ENCODE measurements at places on chromosomes 1 and 21. TPM values are rescaled to one million over a fixed set of nuclear protein-coding genes. Genes with fewer than 3 reads are reported as not detected.

DNA sequence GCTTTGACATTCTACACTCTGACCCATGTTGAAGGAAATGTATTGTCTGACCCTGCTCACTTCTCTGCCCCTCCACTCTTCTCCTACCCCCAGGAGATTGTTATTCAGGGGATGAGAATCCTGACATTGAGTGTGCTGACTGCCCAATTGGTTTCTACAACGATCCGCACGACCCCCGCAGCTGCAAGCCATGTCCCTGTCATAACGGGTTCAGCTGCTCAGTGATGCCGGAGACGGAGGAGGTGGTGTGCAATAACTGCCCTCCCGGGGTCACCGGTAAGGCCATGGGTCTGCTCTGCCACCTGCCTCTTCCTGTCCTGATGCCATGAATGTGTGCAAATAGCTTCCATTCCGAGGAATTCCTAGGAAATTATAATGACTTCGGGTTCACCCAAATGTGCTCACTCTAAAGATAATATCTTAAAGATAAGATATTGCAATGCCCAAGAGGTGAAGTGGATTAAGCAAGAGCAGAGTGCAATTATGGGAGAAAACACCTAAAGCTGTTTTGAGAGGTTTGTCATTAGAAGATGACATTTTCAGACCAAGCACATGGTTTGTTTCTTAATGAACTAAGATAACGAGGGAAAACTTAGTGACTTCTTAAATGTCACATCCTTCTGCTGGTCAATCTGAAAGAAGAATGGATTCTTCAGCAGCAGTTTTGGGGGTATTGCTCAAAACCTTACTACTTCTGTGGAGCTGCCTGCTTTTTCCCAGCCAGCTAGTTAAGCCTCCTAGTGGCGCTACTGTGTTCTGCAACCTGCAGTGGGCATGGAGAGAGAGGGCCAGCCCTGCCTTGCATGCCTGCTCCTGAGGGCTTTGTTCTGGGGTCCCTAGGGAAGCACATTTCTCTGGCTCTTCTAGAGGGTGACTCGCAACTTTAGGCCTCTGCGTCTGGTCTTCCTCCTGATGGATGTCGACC lies 41.6 kb downstream of the LAMC2 start:
- DNase-seq, result no peak

GRCh38 chr21:26055010-26055409 lies 115.6 kb downstream of the APP start:
- no peak for DNase-seq

DNA sequence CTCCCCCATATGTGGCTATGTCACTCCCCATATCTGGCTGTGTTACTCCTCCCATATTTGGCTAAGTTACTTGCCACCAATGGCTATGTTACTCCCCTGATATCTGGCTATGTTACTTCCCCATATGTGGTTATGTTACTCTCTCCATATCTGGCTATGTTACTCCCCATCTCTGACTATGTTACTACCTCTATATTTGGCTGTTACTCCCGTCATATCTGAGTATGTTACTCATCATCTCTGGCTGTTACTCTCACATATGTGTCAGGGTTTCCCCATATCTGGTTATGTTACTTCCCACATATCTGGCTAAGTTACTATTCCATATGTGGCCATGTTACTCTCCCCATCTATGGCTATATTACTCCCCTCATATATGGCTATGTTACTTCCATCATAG lies 50.3 kb upstream of the MAP10 start:
- no peak for DNase-seq

- DNase-seq, result no peak
Measured at GRCh38 chr1:189117072-189117770, 1360.4 kb downstream of the BRINP3 start.

The KIAA0040 gene
- 43.6 TPM for total RNA-seq

DNA sequence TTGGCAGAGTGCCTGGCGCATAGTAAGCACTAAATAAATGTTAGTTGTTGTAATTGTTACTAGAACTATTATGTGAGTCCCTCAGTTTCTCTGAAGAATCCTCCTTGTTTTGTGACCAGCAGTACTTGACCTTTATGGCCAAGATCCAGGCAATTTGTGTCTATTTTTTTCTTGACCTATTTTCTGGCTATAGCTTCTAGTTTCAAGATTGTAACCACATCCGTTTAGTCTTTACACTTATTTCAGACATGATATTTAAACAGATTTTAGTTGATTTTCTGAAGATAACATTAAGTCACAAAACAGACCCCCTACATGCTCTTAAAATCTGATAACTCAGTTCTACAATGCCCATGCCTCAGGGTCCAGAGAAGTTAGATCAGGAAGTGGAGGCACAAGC lies 50.3 kb downstream of the CDC7 start:
- no peak for DNase-seq

GRCh38 chr21:37683396-37684114 lies 232.7 kb downstream of the KCNJ6 start:
- DNase-seq, result no peak

The ABCG1 gene
- total RNA-seq, result 10.6 TPM

DNA sequence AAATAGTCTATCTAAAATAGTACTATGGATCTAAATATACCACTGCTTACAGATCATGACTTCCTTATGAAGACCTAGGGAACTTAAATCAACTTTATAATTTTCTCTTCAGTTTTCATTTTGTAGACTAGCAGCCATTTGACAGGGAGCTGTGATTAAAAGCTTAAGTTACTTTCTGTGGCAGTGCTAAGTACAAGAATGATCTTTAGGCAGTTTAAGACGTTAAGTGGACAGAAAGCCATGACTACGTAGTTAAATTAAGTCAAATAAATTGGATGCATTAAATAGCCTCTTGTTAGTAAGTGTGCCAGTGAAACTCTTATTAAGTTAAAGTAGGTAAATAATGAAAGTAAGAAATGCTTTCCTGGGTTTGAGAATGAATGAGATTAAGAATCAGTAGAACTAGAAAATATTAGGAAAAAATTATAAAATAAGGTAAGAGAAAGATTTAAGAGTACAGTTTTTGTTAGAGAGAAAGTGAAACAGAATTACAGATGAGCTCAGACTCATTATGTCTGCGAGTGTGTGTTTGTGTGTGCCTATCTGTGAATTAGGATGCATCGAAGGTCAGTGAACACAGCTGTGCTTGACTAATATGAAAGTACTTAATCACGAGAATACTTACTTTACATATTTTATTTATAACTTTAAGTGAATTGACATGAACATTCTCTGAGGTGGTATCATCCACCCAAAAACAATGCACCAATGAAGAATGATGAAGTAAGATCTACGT lies 336.9 kb downstream of the KCNT2 start:
- no peak for DNase-seq

All from breast epithelium (tissue), 4 donors.